ENCODE measurements at places on chromosomes 2 and 18.

DNA sequence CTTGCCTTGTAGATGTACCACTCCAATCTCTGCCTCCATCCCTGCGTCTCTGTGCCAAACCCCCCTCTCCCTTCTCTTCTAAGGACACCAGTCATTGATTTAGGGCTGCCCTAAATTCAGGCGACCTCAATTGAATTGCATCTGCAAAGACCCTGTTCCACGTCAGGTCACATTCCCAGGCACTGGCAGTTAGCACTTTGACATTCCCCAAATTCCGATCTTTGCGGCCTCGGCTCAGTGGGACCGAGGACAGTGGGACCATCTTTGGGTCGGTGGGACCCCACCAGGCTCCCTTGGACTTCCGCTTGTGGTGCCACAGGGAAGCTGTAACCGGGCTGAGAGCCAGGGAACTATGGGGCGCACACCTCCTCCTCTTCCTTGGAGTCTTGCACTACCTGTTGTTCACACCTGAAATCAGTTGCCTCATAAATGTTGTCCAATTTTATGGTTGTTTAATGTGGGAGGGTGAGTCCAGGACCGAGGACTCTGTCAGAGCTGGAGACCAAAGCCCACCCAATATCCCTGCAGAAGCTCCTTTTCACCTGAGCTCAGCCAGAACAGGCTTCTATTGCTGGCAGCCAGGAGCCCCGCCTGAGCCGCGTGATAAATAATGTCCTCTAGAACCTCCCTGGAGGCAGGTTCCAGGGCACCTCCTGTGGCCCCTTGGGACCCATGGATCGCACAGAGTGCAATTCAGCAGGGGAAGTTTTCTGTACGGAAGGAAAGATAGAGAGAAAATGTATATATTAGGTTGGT is 271.6 kb downstream of the EIPR1 start:
- no peak for DNase-seq

- no peak for DNase-seq
Measured at GRCh38 chr18:46716336-46716735, 40.5 kb downstream of the ST8SIA5 start.

DNA sequence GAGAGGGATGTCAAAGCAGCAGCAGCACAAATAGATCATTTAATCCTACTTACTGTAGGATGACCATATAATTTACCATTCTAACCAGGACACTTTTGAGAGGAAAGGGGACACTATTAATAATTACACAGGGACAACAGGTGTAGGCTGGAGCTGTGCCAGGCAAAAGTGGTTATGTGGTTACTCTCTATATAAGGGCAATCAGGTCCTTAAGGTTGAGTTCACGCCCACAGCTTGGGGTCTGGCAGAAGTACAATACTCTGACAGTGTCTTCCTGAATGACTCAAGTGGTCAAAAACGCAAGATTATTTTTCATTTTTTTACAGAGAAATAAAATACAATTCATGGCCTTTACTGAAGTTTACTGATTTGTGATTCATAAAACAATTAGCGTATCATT is 2.8 kb downstream of the PREPL start:
- peak; percentile 67 for DNase-seq

DNA sequence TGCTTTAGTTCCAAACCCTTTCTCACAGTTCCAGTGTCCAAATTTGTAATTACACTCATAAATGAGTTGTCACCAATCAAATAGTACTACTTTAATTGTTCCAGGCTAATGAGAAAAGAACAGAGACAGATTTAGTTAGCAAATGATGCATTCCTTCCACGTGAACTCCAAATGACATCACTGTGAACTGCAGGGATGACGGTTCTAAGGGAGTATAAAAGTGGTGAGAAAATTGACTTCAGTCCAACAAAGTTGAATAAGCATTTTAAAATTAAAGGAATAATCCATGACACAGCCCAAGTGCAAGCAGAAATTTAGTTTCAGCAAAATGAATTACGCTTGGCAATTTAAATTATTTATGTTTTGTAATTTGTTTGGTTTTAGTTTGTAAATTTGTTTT is 102.0 kb upstream of the LRATD1 start:
- peak; percentile 35 for DNase-seq

DNA sequence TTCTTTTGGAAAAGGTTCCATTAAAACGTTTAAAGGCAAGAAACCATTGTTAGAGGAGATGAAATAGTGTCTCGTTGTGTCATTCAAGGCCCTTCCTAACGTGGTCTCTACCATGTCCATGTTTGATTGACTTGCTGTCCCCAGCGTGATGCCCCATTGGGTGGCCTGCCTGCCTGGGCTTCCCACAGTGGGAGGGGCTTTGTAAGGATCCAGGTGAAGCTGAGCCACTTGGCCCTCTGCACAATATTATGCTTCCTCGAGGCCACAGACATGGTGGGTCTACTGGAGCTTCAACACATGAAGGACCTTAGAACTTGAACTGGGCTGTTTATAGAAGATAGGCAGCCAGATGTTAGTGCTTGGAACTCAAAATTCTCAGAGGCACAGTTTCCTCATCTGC is 235.3 kb downstream of the FHOD3 start:
- DNase-seq = no peak

DNA sequence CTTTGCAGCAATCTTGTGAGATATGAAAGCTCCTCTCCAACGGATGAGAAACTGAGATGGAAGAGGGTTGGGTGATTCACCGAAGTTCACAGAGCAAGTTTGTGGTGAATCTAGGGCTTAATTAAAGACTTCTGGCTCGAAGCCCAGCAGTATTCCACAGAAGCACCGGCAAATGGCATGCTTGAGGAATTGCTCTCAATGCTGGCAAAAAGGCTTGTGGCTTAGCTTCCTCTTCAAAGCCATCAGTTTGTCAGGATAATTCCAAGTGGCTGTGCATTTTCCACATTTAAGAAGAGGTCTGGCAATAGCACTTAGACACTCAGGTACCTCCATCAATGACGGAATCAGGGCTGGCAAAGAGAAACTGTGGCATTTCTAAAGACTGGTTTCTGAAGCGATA is 98.7 kb upstream of the SLC66A3 start:
- DNase-seq = peak; percentile 92

DNA sequence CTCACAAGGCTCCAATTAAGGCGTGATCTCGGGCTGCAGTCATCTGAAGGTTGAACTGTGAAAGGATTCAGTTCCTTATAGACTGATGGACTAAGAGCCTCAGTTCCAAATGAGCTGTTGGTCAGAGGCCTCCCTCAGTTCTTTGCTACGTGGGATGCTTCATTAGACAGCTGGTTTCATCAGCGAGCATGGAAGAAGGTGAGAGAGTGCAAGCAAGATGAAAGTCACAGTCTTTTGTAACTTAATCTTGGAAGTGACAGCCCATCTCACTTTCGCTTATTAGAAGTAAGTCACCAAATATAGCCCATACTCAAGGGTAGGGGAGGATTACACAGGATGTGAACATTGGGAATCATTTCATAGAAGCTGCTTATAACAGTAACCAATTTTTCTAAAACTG is 26.8 kb downstream of the PPP1CB start:
- DNase-seq = no peak

DNA sequence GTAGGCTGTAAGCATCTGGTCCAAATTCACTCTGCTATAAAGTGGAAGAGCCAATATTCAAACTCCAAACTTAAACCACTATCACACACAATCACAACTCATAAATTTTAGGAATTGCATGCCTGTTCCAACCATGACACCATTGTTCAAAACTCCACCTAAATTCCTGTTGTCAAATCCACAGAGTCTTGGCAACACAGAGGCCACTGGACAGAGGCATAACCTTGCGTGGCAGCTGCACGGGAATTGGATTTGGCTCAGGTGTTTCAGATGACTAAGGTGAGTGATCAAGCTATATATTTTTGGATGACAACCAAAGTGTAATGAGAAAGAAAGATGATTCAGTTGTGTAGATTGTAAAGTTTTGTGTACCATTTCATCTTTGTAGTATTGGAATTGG is 422.7 kb upstream of the TNP1 start:
- peak; percentile 49 for DNase-seq

- DNase-seq = no peak
Measured at GRCh38 chr2:68169308-68169707, 11.6 kb downstream of the PNO1 start.

- DNase-seq = no peak
Measured at GRCh38 chr18:63363951-63364350, 3.1 kb downstream of the KDSR start.

DNA sequence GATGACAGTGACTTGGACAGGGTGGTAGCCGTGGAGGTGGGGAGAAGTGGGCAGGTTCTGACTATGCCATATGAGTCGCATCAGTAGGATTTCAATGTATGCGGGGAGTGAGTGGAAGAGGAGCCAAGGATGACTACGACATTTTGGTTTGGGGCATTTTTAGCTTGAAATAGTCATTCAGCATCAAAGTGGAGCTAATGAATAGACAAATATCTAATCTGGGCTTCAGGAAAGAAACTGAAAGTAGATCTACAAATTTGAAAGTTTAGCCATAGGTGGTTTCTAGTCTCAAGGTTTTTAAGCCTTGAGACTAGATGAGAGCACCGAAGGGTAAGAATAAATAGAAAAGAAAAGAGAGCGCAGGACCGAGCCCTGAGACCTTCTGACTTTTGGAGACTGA is 58.3 kb downstream of the FEZ2 start:
- DNase-seq = peak; percentile 71

- DNase-seq = no peak
Measured at GRCh38 chr2:158845859-158846258, 50.7 kb downstream of the DAPL1 start.

GRCh38 chr2:16084274-16084673 is 143.9 kb downstream of the MYCN start:
- no peak for DNase-seq

DNA sequence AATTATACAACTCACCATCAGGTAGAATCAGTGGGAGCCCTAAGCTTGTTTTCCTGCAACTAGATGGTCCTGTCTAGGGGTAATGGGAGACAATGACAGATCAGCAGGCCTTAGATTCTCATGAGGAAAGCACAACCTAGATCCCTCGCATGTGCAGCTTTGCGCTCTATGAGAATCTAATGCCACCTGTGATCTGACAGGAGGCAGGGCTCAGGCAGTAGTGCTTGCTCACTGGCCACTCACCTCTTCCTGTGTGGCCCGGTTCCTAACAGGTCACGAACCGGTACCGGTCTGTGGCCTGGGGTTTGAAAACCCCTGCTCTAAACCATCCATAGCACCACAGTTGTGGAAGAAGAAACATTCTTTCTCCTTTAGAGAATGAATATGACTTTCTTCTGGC is 242.8 kb upstream of the CXCR4 start:
- no peak for DNase-seq

- DNase-seq = no peak
Measured at GRCh38 chr18:11989966-11990380, 8.7 kb downstream of the IMPA2 start.

GRCh38 chr2:159617100-159617499 is 752 bp upstream of the BAZ2B start:
- DNase-seq = no peak

- DNase-seq = peak; percentile 65
Measured at GRCh38 chr2:100262555-100263320, 59.6 kb downstream of the LONRF2 start.

DNA sequence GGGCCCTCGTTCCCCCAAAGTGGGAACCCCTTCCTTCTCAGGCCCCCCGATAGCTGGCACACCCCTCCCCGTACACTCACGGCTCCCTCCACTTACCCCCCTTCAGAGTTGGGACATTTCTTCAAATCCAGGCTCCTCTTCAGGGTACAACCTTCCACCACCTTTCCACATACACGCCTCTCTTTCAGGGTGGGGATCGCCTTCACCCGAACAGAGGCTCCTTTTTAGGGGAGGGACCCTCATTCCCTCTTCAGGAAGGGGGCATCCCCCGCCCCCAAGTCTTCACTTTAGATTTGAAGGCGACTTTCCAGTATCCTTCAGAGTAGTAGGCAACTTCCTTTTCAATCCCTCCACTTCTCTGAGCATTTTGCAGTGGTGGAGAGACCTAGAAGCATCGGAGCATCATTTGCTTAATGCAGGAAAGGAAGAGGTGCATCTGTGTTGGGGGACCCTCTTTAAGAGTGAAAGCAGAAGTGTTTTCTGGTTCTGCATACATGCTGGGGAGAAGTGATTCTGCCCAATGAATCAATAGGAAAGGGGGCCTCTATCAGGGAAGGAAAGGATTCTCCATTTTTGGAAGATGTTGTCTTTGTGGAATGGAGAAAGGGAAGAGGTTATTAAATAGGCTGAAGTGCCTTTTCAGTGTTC is 845 bp downstream of the EML4 start:
- DNase-seq = peak; percentile 34

DNA sequence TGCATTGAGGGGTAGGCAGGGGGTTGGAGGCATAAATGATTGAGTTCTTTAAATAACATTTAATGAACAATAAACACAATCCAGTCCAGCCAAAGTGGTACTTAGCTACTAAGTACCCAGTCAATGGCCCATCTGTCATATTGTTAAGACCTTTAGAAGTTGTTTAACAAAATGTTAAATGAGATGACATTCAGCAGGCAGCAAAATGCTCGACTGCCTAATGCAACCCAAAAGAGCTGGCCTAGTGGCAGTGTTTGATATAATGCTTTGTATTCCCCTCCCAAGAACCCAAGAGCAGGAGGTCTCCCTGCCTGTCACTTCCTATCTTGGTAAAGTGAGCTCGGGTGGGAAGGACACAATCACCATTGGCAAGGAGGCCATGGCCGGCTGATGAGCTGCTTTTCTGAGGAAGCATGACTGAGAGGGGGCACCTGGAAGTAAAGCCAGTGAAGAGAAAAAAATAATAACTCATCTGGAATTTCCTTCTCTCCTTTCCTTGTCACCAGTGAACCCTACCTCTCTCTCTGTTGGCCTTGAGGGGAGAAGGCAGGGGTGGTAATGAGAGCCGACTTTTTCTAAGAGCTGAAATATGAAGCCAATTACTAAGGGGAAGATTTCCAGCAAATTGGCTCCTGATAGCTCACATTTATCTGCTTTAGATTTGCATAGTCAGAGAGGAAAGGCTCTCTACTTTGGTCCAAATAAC is 140.6 kb downstream of the C1D start:
- no peak for DNase-seq

DNA sequence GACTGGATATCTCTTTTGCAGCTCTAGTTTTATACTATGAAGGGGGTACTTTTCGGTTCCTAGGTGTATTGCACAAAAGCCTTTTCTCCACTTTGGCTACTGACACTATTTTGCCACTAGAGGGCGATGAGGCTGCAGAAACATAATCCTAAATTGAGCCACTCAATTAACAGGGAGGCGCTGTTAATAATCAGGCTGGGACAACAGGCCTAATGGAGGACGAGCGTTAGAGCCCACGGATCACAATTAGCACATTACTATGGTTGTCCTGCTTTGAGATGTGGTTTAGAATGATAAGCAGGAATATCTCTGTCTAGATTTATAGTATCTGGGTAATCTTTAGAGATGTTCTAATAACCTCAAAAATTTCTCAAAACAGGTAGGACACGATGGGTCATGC is 62.2 kb upstream of the PMAIP1 start:
- peak; percentile 77 for DNase-seq

DNA sequence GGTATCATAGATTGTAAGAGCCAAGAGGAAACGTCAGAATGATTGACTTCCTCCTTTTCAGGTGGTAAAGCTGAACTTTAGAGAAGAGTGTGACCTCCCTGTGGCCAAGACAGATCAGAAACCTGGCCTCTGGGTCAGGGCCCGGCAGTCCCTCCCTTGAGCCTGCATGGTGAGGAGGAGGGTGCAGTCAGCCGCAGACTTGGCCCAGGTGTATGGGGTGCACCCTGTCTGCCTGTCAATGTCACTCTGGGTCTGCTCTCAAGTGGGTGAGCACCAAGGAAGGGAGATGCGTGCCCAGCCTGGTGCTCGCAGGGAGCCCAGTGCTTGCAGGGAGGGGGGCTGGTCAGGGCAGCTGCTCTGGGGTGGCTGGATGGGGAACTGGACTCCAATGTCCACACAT is 134.4 kb upstream of the SNTG2 start:
- DNase-seq = no peak

- peak; percentile 92 for DNase-seq
Measured at GRCh38 chr2:121860033-121860757, 104.7 kb downstream of the TSN start.

- DNase-seq = no peak
Measured at GRCh38 chr2:138676619-138677021, 103.6 kb downstream of the NXPH2 start.
